ENCODE measurements at places on chromosomes 1 and 21.

DNA sequence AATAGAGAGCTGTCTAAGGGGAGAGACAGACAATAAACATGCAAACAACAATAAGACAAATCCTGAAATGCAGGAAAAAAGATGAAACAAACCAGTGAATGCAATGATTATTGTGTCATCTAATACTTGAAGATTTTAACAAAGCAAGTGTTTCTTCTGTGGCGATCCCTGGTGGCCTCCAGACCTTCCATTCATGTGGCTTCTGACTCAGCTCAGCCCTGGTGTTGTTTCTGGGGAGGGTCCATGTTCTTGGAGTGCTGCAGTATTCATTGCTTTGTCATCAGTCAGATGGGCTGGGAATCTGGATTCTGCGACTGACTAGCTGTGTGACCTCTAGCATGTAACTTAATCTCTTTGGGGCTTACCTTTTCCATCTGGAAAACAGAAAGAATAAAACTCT lies 1.5 kb upstream of the C2CD4D start:
- DNase-seq: no peak

GRCh38 chr1:7319196-7319595 lies 451.9 kb upstream of the VAMP3 start:
- DNase-seq: no peak

DNA sequence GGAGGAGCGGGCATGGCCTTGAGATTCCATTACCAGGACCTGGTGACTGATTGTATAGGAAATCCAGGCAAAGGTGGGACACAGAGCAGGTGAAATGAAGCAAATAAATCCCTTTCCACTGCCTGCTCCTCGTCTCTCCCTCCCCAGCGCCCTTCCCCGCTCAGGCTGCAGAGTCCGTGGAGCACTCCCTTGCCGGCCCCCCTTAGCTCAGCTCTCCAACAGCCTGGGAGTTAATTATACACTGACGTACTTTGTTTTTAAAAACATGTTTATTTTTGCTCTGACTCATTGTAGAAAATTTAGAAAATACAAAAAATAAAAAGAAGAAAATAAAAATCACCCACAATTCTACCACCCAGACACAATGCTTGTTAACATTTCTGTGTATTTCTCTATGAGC lies 61.7 kb downstream of the LGR6 start:
- DNase-seq: no peak

- no peak for DNase-seq
Measured at GRCh38 chr1:19057182-19057779, 100.8 kb upstream of the IFFO2 start.

DNA sequence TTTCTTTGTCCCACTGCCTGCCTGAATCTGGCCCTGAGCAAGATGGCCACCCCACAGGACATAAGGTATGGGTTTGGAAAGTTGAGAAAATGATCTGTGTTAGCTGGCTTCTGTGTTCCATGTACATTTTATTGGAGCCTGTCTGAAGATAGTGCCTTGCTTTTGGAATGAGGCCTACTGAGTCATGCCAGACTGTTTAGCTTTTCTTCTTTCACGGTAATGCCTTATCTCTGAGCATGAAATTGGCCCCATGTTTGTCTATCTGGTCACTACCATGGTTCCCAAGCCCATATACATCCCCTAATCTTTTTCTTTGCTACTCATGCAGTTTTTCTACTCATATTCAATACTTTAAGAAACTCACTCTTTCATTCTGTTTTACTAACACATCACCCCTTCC lies 85.1 kb upstream of the LMO4 start:
- DNase-seq: no peak

DNA sequence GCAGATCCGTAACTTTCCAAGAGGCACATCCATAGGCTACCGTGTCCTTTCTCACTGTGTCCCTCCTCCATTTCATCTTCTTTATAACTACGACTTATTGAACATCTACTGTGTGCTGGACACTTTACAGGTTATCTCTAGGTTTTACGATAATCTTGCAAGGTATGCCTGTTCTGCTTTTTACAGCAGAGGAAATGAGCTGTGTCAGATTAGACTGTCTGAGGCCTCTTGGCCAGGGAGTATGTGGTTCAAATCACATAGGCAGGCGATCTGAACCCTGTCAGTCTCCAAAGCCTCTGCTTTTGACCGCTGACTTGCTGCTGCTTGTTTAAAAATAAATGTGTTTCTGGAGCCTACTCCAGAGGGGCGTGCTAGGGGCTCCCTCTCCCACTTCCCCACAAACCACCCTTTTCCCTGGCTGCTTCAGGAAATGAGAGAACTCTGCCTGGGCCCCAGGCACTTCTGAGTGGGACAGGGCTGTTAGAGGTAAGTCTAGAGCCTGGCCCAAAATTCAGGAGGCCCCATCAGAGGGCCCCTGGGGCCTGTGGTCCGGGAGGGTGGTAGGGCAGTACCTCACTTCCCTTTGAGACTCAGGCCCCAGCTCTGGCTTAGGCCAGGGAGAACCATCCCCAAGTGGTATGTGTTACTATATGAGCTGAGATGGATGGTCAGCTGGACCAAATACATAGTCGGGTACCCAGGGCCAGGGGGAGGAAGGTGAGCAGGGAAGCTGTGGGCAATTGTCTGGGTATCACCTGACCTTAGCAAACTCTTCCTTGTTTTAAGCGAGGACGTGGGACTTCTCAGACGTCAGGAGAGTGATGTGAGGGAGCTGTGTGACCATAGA lies 4.4 kb downstream of the PSEN2 start:
- no peak for DNase-seq
